ENCODE measurements at places on chromosomes 6 and 20.

GRCh38 chr6:13561624-13562267, 12.7 kb upstream of the SIRT5 start:
- no peak for DNase-seq

- DNase-seq = no peak
These were observed 390.1 kb downstream of the ZFAND3 start for GRCh38 chr6:38209371-38210260.

DNA sequence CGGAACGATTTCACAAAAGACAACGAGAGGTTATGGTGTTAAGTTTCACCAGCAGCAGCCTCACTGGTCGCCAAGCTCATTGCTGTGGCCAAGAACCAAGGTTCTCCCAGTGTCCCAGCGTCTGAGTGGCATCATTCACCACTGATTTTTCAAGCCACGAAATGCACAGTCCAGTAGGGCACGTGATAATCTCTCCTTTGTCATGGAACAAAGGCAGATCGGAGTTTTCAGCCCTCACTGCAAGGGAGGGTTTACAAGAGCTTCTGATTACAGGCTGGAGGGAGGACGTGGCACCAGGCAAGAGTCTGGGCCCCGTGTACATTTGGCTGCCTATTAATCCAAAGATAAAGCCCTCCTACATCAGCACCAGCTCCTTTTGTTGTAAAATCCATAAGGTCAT, 2.0 kb downstream of the CD24 start:
- DNase-seq = no peak

DNA sequence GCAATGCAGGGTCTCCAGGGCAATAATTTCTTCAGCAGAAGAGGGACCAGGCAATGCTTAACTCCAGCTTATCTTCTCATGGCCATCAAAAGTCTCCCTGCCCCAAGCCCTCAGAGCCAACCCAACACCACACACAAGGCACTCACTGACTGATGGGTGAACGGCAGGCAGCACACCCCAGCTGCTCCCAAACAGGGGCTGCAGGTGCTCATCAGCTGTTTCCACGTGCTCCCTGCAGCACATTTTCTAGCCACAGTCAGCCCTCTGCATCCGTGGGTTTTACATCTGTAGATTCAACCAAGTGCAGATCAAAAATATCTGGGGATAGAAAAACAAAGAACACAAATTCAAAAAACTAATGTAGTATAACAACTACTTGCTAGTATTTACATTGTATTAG, 4.0 kb upstream of the GABRR1 start:
- DNase-seq = no peak

GRCh38 chr20:50219600-50219999, 29.0 kb downstream of the CEBPB start:
- DNase-seq = no peak

DNA sequence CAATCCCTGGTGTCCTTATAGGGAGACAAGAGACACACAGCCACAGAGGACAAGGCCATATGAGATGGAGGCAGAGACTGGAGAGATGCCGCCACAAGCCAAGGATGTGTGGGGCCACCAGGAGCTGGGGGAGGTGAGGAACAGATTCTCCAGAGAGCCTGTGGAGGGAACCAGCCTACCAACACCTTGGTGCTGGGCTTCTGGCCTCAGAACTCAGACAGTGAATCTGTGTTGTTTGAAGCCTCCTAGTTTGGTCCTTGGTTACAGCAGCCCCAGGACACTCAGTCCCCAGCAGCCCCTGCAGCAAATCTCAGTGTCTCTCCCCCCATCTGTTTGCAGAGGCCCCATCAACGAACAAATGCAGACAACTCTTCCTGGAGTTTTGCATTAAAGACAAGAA, 73.2 kb upstream of the BHLHE23 start:
- DNase-seq = no peak

- no peak for DNase-seq
These were observed 100.5 kb downstream of the ASCC3 start for GRCh38 chr6:100780648-100781047.

DNA sequence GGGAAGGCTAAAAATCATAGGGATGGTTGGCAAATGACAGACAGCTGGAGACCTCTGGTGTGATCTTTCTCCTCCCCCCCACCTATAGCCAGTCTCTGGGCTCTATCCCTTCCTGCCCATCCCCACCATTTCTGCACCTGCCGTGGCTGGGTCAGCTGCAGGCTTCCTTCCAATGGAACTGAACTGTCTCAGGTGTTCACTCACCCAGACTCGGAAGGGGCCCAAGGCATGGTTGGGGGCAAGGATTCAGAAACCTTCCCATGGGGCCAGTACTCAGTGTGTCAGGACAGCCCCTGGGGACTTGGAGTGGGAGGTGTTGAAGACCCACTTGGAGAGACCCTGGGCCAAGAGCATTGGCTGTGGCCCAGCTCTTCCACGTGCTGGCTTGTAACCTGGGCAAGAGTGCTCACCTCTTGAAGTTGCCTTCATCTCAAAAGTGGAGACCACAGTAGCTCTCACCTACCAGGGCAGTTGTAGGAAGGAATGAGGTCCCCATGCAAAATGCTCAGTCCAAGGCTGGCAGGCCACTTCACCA, 1.7 kb upstream of the PHACTR3 start:
- no peak for DNase-seq

- DNase-seq = no peak
These were observed 6.2 kb downstream of the ULBP2 start for GRCh38 chr6:149948011-149948410.

DNA sequence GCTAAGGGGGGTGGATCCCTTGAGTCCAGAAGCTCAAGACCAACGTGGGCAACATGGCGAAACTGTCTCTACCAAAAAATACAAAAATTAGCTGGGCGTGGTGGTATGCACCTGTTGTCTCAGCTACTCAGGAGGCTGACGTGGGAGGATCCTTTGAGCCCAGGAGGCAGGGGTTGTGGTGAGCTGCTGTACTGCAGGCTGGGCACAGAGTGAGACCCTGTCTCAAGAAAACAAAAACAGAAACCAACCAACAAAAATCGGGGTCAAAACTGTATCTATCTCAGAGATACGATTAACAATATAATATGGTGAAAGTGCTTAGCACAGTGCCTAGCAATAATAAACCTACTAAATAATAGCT, 20.7 kb upstream of the BCAS1 start:
- no peak for DNase-seq

DNA sequence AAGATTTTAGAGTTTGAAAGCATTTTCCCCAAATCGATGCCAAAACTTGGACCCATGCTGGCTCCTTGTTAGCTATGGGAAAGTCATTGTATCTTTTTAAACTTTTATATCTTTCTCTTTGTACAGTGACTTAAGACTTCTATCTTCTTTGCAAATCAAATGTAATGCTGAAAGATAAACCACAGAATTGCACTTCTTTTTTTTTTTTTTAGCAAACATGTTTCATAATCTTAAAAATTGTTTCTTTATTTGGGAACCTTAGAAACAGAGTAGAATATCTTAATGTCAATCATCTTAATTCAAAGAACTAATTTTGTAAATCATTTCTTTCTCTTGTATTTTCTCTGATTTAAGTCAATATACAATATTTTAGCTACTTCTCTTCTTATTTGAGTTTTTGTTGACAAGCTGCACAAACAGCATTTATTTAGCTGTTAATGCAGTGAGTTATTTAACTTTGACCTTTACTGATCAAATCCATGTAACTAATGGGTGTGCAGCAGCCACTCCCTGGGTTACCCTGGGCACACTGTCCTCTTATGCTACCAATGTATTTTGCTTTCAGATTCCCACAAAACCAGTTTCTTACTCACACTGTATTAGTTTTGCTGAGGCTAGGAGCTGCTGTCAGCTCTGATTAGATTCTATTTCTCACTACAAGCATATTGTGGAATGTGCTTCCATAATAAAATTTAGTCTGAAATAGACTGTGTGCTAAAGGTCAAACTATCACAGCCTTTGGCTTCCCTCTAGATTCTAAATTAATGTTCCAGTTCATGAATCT, 279.6 kb downstream of the ADGB start:
- DNase-seq = no peak

- peak; percentile 40 for DNase-seq
These were observed 138.7 kb upstream of the SASH1 start for GRCh38 chr6:148203970-148204369.

DNA sequence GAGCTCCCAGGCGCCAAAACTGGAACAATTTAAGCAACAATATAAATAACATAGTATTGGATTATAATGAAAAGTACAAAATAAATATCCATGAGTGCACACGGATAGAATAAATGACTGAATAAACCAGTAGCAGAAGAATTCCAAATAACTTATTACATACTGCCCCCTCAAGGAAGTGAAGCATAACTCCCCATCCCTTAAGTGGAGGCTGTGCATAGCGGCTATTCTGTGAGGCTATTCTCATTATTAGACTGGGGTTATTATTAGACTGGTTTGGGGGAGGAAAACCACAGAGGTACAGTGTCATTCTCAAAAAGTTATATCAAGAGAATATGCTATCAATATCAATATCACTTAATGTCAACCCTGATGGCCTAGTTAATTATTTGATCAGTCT, 94.4 kb upstream of the SIRPA start:
- DNase-seq = no peak

DNA sequence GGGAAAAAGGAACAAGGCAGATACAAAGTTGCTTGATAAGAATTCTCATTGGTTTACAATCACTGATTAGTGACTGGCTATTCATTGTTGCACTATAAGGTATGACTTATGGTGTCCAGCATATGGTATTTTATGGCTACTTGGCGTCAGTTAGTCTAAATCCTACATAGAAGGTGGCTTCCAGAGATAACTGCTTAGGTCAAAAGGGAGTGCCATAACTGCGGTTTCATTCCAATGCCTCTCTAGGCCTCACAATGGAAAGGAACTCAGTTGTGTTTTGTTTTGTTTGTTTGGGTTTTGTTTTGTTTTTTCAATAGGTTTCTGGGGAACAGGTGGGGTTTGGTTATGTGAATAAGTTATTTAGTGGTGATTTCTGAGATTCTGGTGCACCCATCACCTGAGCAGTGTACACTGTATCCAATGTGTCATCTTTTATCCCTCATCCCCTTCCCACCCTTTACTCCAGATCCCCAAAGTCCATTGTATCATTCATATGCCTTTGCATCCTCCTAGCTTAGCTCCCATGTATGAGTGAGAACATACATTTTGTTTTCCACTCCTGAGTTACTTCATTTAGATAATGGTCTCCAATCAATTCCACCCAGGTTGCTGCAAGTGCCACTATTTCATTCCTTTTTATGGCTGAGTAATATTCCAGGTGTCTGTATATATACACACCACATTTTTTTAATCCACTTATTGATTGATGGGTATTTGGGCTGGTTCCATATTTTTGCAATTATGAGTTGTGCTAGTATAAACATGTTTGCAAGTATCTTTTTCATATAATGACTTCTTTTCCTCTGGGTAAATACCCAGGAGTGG, 7.0 kb downstream of the GOPC start:
- no peak for DNase-seq

GRCh38 chr20:564192-564591, 20.6 kb upstream of the CSNK2A1 start:
- DNase-seq = no peak

GRCh38 chr6:159761129-159761872, 544 bp upstream of the ACAT2 start:
- no peak for DNase-seq

- DNase-seq = no peak
These were observed 57.2 kb downstream of the LYRM4 start for GRCh38 chr6:5203546-5203945.

DNA sequence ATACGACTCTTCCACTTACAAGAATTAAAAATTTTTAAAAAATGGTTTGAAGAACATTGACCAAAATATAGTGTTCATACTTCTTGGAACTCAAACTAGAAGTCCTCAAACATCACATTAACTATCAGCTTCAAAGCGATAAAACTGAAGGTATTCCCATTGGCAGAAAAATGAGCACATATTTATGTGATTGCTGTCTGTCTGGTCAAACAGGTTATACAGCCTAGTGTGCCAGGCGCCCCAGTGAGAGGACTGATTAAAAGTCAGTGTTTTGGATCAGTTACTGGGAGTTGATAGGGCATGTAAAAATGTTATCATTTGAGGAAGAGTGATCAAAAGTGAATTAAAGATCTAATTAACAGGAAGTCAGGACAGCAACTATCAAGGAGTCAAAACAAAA, 738.8 kb downstream of the HDGFL1 start:
- DNase-seq = no peak

DNA sequence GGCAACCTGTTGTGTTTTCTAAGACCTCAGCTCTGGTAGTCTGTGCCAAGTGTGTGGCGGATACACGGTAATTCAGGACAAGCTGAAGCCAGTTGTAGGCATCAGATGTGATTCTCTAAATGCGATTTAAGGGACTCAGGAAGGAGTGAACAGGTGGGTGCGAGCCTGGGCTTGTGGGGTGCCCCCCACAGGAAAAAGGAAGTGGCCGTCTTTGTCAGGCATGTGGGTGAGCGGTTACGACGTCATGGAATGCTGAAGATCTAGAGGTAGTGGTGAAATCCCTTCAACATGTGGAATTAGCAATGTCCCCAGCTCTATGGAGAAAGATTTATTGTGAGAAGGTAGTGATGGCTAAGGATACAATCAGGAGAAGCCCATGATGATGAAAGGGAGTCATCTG, 95.1 kb upstream of the EXOC2 start:
- DNase-seq = peak; percentile 15

GRCh38 chr6:16204653-16205376, 33.6 kb upstream of the GMPR start:
- no peak for DNase-seq

DNA sequence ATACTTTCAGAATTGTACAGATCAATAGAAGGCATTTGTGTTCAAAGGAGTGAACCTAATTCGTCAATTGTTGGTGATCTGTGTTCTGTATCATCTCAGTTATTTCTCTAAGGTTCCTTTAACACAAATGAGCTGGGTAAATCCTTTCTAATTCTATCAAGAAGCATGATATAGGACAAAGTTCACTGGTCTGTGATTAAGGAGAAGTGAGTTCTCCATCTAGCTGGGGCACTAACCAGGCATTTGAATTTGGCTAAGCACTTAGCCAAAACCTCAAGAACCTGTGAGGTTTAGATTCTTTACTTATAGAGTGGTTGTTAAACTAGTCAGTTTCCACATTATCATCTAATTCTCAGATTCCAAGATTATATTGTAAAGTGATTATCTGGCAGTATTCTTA, 50.3 kb downstream of the DOP1A start:
- no peak for DNase-seq

DNA sequence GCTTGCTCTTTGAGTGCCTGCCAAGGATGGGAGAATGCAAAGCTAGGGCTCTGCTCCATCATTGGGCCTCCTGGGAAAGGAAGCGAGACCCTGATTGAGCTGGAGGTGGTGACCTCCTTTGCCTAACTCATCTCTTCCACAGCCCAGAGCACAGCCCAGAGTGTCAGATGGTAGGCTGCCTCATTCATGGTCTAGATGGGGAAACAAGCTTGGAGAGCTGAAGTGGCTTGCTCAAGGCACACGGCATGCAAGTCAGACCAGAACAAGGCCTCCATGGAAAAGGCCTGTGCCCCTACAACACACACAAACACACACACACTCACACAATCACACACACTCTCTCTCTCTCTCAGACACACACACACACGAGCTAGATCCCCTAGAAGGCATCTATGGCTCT, 17.5 kb downstream of the TGM3 start:
- no peak for DNase-seq

GRCh38 chr6:118501099-118501498, 47.0 kb upstream of the PLN start:
- no peak for DNase-seq
